ENCODE measurements at places on chromosomes 13 and 19.

GRCh38 chr13:21550918-21551317 is 53.1 kb downstream of the MICU2 start:
- no peak for DNase-seq

GRCh38 chr13:73880365-73880764 is 253.8 kb downstream of the KLF12 start:
- no peak for DNase-seq

GRCh38 chr19:39506944-39507714 is 7.8 kb upstream of the SELENOV start:
- no peak for DNase-seq

DNA sequence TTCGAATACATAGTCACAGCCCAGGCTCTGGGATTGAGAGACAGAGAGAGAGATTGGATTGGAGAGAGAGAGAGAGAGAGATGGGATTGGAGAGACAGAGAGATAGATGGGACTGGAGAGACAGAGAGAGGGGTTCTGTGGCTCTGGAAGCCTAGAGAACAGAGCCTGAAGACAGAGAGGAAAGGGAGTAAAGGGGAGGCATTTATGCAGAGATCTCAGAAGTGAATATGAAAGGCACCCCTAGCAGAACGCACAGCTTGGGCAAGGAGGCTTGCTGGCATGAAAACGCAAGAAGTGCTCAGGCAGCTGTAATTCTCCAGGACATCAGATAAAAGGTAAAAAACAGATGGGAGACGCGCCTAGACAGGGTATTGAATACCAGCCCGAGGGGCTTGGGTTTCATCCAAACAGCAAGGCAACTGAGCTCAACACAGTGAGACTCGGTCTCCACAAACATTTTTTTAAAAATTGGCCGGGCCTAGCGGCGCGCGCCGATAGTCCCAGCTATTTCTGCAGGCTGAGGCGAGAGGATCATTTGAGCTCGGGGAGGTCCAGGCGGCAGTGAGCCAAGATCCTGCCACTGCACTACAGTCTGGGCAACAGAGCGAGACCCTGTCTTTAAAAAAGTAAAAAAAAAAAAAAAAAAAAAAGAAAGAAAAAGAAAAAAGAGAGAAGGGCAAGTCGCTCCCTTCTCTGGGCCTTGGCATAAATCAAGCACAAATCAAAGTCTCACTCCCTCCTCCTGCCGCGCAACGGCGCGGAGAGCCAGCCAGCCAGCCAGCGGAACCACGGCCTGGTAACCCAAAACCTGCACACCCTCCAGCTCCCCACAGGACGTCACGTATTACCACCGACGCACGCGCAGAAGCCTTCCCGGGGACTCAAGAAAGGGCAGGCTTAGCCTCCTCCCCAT is 774 bp upstream of the PPP2R1A start:
- no peak for DNase-seq

DNA sequence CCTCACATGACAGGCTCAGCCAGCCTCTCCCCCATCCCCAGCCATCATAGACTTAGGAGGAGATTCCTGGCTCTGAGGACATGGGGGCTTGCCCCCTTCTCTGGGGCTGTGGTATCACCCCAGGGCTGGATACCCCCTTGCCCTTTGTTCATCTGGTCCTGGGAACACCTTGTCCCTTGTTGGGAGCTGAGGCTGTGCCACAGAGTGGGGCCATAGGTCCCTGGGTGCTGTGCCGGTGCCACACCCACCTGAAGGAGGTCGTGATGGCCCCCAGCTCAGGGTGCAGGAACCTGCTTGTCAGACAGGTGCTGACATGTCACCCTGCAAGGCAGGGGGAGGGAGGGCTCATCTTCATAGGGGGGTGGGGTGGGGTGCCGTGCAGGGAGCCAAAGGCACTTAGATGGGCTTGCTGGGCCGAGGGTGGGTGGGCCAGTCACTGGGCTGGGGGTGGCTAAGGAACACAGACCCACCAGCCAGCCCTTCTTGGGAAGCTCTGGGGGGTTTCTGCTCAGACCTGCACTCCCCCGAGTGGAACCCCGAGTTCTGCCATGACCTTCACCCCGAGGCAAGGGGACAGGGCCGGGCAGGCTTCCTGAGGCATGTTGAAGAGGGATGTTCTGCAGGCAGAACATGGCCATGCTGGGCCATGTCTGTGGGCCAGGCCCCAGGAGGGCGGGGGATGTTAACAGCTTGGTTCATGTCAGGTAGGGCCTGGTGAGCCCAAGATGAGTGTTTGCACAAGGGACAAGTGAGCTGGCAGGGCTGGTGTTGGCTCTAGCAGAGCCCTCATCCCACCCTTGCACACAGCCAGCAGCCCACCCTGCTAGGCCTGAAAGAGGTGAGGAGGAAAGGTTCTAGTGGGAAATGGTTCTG is 28.0 kb downstream of the TSSK6 start:
- DNase-seq = no peak

GRCh38 chr19:11254666-11255065 is 7.7 kb downstream of the DOCK6 start:
- no peak for DNase-seq

DNA sequence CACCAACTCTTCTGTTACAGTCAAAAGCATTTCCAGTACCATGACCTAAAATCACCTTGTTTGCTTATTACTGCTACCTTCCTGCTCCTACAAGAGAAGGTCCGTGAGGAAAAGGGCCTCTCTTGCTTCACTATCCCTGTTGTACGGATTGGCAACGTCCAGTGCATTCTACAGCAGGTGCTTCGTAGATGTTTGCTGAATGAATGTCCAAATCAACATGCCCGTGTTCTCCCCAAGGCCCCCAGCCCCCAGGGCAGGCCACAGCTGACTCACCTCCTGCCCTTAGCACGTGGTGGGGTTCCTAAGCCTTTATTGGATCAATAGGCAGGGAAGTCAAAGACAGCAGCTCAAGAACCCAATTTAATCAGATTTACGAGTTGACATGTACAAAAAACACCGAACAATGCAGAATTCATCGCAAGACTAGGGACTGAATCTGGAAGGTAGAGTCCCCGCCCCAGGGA is 5.5 kb upstream of the NAPA start:
- no peak for DNase-seq

DNA sequence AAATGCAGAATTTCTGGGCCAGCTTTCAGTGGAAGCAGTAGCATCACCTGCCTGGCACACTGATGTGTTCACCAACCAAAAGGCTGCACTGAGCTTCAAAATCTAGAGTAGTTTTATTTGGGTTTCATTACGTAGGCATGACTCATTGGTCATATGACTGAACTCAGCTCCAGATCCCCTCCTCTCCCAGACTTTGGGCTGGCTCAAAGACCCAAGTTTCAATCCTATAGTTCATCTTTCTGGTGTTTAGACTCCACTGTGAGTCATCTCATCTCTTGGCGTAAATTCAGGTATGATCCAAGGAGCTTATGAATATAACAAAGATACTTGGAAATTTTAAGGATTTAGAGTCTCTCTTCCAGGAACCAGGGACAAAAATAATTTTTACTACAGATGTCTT is 17.7 kb downstream of the ZMYM5 start:
- no peak for DNase-seq

GRCh38 chr19:49988433-49988832 is 27.5 kb upstream of the SIGLEC11 start:
- DNase-seq = no peak

DNA sequence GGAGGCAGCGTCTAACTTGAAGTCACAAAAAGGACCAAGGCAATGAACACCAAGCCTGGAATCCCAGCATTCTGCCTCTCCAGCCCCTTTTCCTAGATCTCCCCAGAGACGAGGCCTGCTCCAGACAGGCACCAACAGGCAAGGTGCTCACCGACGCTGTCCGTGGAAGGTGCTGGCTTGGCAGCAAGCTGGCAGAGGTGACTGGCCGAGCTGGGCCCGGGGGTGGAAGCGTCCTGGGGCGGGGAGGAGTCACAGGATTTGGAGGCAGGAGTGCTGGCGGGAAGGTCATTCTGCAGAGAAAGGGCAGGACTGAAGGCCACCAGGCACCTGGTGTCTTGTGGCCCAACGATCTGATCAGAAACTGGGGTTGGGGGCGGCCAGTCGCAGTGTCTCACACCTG is 18.2 kb downstream of the TLE2 start:
- no peak for DNase-seq

GRCh38 chr19:15292140-15292539 is 40.2 kb downstream of the BRD4 start:
- DNase-seq = no peak

DNA sequence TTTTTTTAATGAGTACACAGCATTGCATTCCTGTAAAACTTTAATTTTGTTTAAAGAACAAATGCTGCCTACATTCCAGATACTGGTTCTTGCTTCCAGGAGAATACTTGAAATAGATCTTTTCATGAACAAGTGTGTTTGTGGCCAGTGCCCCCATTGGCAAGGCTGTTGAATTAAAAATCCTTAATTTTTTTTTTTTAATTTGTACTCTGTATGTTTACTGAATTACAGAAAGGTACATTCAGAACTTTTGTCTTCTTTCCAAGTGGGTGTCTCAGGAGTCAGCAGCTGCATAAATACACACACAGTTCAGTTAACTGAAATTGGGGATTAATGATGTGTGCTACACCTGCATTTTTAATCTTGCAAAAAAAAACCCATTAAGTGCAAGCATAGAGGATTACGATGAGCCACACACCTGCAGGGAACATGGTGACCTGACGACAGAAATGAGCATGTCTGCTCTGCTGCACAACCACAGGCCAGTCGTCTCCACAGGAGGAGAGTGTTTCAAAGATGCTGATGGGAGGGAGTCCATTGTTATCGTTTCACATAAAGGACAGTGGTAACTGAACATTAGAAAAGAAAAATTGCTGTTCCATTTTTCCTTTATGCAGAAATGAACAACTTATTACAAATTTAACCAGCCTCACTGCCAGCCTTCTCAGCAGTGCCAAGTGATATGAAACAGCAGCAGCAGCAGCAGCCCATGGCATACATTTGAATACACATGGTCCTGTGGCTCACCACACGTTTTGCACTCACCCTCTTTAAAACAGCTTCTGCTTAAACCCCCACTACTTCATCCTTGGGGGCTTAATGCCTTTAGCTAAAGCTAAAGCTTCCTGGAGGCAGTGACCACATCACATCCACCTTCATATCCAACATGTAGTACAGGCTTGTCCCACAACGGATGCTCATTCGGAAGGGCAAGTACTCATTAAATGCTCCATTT is 72.3 kb upstream of the RFC3 start:
- no peak for DNase-seq

- no peak for DNase-seq
Observed at GRCh38 chr19:14072535-14073260, at the start of gene MISP3. Gene MISP3 (plus strand): TSS chr19:14072786. CDS start chr19:14073310, 524 bp downstream.

Data from stimulated activated CD4-positive, alpha-beta T cell treated with anti-CD3 and anti-CD28 coated beads, Interleukin-1b, Interleukin-23, amount 100 ng/mL, for 1 hour (primary cell).